Tongue (tissue), 3 donors: ENCODE measurements at places on chromosomes 12 and 14.

GRCh38 chr14:104634138-104634760 is 29.7 kb upstream of the TMEM179 start:
- DNase-seq, result no peak

GRCh38 chr12:102005256-102005655 is 56.5 kb downstream of the WASHC3 start:
- DNase-seq, result no peak

- no peak for DNase-seq
Measured at GRCh38 chr12:120453977-120454376, 7.7 kb downstream of the GATC start.

DNA sequence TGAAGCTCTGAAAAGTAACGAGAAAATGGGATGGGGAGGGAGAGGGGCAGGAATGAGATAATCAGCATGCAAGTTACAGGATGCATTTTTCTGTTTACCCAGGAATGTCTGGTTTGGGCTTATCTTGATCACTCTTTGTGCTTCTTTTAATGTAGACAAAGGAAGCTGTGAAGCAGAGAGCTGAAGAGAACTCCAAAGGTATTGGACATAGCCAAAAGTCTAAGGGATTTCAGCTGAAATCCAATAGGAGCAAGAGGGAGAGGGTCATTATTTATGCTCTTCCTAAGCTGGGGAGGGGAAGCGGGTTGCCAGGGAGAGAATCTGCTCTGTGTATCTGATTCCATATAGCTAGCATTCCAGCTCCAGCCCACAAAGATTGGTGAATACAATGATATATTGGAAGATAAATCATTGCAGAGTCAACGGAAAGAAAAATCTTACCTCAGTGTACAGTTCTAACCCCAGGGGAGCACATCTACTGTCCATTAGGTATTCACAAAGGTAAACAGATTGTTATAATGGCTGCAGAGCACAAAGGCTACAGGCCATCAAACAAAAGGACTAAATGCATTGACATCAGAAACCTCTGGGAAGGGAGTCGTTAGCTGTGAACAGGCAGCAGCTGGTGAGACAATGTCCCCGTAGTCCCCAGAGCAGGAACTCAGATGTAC is 61.0 kb upstream of the PELI2 start:
- DNase-seq, result no peak

GRCh38 chr12:79961411-79961810 is 26.5 kb upstream of the PPP1R12A start:
- no peak for DNase-seq

GRCh38 chr14:100791348-100791735 is 34.6 kb upstream of the MEG3 start:
- peak; percentile 87 for DNase-seq

GRCh38 chr12:21695986-21696385 is 38.3 kb upstream of the LDHB start:
- peak; percentile 44 for DNase-seq

DNA sequence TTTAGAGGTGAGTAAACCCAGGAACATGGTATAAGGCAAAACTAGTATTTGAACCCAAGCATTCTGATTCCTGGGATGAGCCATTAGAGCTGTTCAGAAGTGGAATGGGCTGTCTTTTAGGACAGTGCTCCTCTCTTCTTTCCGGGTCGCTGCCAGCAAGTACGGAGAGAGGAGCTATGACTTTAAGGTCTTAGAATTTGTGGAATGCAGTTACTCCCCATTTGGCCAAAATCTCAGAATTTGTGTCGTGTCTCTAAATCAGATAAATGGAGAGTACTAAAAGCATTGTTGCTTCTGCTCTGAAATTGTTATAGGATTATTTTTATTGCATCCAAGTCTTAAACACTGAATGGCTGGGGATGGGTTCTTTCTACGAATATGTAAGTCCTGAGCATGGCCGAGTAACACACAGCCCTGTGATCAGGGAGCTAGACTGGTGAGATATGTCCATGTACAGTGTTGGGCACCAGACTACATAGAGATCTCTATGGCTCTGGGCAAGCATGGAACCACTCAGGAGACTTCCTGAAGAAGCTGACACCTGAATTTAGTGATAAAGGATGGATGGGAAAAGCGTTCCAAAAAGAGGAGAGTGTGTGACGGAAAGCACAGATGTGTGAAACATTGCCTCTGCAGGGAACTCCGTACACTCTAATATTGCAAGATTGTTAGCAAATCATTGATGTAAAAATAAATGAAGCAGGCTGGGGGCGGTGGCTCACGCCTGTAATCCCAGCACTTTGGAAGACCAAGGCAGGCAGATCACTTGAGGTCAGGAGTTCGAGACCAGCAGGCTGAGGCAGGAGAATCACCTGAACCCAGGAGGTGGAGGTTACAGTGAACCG is 184.7 kb downstream of the SRGAP1 start:
- DNase-seq, result no peak

DNA sequence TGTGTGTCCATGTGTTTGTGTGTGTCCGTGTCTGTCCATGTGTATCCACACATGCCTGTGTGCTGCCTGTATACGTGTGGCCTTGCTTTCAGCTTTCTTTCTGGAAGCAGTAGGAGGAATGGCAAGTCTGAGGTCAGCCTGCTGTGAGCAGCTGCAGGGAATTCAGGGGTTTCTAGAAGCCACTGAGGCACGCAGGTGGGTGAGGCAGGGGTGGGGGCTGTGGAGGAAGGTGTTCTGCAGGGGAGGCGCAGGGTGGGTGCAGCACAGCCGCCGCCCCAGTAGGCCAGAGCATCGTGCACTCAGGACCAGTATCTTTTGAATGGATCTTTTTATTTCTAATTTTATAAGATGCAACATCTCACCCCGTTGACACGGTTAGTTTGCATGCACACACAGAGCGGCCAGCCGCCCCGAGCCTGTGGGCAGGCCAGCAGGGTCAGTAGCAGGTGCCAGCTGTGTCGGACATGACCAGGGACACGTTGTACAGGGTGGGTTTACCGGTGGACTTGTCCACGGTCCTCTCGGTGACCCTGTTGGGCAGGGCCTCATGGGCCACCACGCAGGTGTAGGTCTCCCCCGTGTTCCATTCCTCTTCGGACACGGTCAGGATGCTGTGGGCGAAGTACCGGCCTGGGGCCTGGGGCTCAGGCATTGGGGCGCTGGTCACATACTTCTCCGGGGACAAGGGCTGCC is 327.7 kb downstream of the TMEM121 start:
- no peak for DNase-seq

- no peak for DNase-seq
Measured at GRCh38 chr14:80776657-80777056, 164.9 kb downstream of the CEP128 start.

- DNase-seq, result no peak
Measured at GRCh38 chr12:7013101-7013500, 5.2 kb downstream of the LPCAT3 start.

DNA sequence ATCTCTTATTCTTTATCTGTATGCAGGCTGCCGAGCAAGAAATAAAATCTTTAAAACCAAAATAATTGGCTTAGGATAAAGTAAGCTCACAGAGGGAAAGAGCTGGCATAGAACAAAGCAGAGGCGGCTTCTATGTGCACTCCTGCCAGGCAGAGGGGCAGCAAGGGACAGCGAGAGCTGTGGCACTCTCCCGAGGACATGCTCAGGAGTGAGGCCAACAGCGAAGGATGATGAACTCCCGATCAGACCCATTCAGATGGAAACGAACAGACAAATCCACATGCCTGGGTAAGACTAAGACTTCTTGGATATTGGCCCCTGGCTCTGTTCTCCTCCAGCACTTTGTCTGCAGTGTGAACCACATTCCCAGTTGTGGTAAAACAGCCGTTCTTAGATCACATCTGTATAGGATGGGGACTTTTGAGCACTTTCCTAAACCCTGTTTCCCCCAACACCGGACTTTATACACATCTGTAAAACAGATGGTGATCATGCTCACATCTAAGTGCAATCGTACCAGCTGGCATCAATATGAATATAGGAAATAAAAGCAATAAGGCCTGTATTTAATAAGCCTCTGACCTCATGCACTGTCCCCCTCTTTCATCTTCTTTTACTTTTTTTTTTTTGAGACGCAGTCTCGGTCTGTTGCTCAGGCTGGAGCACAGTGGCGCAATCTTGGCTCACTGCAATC is 134.1 kb downstream of the PPM1H start:
- DNase-seq, result no peak

DNA sequence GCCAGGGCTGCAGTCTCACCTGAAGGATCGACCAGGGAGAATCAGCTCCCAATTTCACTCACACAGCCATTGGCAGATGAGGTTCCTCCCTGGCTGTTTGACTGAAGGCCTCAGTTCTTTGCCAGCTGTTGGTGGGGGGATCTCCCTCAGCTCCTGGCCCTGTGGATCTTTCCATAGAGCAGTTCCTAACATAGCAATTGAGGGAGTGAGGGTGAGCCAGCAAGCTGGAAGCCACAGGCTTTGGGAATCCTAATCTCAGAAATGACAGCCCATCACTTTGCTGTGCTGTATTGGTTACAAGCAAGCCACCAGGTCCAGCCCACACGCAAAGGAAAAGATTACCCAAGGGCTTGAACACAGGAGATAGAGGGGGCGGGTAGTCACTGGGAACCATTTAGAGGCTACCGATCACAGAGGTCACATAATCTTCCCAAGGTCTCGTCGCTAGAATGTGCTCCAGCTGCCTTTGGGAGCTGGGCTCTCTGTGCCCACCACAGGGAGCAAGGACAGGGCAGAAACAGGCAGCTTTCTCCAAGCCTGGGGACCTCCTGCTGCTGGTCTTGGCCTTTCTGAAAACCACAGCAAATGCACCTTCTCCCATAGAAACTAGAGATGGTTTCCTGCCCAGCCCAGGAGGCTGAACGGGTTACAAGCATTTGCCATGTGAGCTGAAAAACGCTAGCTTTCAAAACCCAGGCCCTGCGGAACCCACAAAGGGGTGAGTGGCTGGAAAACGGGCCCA is 4.6 kb upstream of the OTUB2 start:
- no peak for DNase-seq

GRCh38 chr14:99841436-99842071 is 48.3 kb downstream of the EML1 start:
- no peak for DNase-seq

DNA sequence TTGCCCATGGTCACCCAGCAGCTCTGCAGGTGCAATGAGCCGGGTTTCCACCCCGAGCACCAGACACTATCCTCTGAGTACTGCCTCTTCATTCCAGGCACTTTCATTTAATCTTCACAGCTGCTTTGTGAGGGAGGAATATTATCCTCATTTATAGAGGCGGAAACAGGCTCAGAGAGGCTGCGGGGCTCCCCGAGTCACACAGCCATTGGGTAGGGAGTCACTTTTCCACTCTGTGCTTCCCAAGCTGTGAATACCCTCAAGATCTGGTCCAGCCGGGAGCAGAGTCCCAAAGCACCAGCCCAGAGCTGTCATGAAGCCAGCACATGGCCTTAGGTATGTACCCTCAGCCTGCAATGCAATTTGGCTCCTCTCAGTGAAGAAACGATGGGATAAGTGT is 51.7 kb upstream of the RIN3 start:
- no peak for DNase-seq

DNA sequence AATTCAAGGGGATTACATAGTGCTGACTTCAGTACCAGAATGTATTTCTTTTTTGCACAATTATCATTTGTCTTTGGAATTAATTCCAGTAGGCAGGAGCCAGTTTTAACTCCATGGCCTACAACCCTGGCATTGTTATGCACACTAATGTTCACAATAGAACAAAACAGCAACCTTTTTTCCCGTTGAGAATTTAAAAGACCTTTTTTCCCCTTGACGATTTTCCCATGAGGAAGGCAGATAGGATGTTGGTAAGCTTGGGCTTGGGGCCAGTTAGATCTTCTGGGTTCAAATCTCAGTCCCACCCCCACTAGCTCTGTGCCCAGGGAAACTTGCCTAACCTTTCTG is 13.7 kb downstream of the AKAP6 start:
- DNase-seq, result no peak

DNA sequence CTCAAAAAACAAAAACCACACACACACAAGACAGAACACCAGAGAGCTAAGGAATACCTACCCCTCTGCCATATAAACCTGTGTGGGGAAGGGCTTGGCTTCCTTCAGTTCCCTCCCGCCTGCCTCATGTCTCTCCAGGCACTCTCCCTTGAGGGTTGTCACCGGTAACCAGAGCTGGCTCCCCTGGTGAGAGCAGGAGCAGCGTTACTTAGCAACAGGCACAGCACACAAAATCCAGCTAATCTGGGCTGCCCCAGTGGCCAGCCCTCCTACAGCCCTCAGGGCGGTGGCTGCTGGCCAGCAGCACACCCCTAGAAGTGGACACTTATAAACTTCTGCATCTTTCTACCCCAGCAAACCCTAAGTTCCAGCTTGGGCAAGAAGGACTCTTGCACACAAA is 21.6 kb upstream of the NR4A1 start:
- peak; percentile 79 for DNase-seq

DNA sequence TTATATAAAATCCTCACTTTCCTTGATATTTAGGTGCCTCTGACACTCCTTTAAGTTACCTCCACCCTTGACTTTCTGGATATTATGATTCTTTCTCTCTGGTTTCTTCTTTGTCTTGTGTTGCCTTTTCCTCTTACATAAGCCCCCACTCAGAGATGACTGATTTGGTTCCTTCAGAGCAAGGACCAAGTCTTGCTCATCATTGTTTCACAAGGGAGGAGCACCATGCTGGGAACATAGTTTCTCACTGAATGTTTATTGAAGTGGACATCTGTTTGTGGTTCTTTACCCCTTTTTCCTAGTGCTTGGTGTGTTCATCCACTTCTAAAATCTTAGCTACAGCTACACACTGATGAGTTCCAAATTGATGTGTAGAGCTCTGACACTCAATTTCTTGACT is 161.3 kb upstream of the PTPRQ start:
- no peak for DNase-seq

GRCh38 chr12:57372233-57372632 is 58.6 kb downstream of the R3HDM2 start:
- no peak for DNase-seq

- peak; percentile 98 for DNase-seq
Measured at GRCh38 chr14:73759714-73760597, 45.8 kb upstream of the PNMA1 start.

DNA sequence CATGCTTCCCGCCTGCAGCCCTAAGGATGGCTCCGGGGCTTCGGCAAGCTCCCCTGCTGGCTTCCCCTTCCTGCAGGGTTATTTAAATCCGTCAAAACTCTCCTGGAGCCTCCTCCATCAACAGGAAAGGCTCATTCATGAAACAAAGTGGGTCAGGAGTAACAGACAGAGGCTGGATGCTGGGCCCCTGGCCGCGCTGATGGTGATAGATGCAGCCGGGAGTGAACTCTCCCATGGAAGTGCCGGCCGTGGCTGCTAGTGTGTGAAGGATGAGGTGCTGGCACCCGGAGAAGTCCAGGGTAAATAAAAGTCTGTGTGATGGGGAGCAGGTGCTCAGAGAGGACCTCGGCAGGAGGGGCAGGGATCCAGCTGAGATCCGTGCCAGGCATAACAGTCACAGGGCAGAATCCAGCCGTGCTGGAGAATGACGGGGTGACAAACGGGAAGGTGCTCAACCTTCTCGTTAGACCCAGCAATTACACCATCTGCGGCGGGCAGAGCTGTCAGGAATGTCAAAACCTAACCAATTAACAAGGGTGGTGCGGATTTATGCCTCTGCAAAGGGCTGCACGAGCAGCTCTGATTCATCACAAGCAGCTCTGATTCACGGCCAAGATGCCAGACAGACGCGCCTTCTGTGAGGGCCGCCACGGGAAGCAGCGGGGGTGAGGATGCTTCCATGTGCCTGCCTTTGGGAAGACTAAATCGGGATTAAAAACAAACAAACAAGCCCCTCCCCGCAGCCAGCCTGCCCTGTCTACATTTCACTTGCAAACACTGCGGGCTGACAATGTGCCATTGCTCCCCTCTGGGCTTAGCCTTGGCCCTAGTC is 55.6 kb downstream of the SYNE3 start:
- DNase-seq, result peak; percentile 79

- DNase-seq, result no peak
Measured at GRCh38 chr12:108035372-108035771, 93.7 kb upstream of the WSCD2 start.
